Fibroblast of villous mesenchyme (primary cell): ENCODE measurements at places on chromosomes 4 and X. TPM values are rescaled to one million over a fixed set of nuclear protein-coding genes. Genes with fewer than 3 reads are reported as not detected.
A peak's percentile ranks its signal among the peaks of the same experiment; 100 is the strongest.

GRCh38 chr4:162422312-162422711 is 258.5 kb upstream of the FSTL5 start:
- DNase-seq = no peak

DNA sequence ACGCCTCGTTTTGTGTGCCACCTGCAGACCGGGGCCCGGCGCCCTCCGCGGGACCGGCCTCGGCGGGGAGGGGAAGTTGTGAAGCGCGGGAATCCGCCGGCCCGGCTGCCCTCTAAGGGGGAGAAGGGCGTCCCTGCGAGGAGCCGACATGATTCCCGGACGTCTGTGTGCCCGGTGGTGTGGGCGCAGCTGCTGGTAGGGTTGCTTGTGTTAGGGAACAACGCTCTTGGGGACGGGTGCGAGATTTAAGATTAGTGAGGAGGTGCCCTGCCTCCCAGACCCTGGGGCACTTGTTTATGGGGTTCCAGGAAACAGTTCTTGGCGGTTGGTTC is 627 bp downstream of the CDKN2AIP start:
- peak; percentile 21 for DNase-seq

Gene DCAF4L1
- total RNA-seq = under 0.01 TPM in 2 replicates

GRCh38 chr4:1792832-1793495 is at the start of gene FGFR3:
Gene FGFR3, plus strand, starts transcription at chr4:1793293. Its CDS starts 642 bp downstream, at chr4:1793935.
- DNase-seq = peak; percentile 6

GRCh38 chrX:144730471-144730870 is 516.8 kb upstream of the SPANXN1 start:
- peak; percentile 77 for DNase-seq

DNA sequence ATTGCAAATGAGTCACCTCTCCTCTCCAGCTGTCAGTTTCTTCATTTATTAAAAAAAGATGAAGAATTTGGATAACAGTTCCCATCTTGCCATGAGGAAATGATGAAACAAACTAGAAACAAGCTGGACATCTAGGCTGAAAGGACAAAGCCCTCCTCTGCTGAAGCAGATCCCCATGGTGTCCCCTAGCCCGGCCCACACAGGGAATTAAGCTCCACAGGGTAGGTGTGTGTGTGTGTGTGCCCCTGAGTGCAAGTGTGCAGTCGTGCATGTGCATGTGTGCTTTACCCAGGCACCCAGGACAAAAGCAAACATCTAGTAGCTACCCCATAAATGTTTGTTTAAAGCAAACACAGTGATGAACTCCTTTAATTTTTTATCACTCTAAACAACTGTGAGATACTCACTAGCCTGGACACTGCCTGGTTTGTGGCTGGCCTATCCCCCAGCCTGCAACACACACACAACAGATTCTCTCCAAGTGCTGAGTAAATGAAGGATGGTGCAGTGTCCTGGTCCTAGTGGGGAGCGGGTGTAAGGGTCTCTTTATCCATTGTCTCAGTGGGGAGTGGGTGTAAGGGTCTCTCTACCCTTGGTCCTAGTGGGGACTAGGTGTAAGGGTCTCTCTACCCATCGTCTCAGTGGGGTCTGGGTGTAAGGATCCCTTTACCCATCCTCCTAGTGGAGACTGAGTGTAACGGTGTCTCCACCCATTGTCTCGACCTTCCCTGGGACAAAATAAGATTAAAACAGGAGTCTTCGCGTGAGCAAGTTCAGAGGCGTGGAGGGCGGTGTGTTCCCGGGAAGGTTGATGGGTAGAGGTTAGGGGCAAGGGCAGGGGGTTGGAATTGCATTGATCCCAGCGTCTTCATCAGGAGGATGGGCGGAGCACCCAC is 688 bp upstream of the EVC start:
- peak; percentile 18 for DNase-seq

DNA sequence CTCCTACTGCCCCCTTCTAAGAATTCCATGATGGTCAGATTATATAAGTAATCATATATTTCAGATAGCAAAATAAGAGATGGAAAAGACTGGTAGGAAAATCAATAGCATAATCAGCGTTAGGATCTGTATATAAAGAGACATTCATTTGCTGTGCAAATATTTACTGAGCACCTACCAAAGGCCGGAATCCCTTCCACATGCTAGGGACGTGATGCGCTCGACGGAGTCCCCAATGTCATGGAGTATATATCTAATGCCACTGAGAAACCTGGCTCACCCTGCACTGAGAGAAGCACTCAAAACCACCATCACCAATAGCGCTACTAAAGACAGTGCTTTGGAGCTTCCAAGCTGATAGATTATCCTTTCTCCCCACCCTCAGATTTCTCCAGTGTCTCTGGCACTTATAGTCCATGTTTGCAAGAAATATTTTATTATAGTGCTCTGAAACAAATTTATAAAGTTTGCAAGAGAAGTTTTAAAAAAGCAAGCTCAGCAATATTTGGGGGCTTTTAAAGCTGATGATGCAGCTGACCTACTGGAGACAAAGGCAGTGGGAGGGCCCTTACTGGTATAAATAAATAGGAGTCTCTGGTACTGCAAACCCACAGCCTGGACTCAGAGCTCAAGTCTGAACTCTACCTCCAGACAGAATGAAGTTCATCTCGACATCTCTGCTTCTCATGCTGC is at the start of gene CXCL13:
Gene CXCL13, plus strand, starts transcription at position 611 of the 693 bp plus-strand sequence. Its CDS starts 46 bp downstream, at position 657.
- no peak for DNase-seq

GRCh38 chrX:34382416-34382815 is 250.3 kb upstream of the FAM47A start:
- DNase-seq = no peak

Gene ZNF185
- 2.9 and 3.9 TPM in 2 replicates for total RNA-seq

DNA sequence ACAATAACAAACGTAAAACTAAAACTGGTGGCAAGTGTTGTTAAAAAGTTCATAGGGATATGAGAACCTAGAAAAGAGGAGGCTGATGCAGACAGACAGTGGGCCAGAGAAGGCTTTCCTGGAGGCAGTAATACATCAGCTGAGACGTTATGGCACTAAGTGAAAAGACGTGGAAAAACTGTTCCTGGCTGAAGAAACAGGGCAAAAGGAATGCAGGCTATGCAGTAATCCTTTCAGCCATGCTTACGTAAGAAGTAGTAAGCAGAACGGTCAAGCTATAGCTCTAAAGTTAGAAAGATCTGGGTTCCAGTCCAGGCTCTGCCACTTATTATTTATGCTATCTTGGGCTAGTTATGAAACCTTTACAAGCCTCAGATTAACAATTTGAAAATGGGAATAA is 6.4 kb downstream of the LAMTOR3 start:
- DNase-seq = peak; percentile 59

DNA sequence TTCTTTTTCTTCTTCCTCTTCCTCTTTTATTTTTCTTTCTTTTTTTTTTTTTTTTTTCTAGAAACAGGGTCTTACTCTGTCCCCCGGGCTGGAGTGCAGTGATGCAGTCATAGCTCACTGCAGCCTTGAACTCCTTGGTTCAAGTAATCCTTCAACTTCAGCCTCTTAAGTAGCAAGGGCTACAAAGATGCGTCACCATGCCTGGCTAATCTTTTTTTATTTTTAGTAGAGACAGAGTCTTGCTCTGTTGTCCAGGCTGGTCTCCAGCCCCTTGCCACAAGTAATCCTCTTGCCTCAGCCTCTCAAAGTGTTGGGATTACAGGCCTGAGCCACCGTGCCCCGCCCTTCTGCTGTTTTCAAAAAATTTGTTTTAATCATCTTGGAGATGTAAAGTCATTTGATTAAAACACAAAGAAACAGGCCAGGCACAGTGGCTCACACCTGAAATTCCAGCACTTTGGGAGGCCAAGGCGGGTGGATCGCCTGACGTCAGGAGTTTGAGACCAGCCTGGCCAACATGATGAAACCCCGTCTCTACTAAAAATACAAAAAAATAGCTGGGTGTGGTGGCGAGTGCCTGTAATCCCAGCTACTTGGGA is 28.1 kb downstream of the SYNPO2 start:
- no peak for DNase-seq
